Activated CD4-positive, alpha-beta T cell treated with anti-CD3 and anti-CD28 coated beads for 36 hours (primary cell): ENCODE measurements at places on chromosomes 5 and 9. TPM values are rescaled to one million over a fixed set of nuclear protein-coding genes. Genes with fewer than 3 reads are reported as not detected.

FRRS1L gene
- total RNA-seq, result not detected

BRD9 gene
- 49.7 TPM for total RNA-seq

DIRAS2 gene
- total RNA-seq, result not detected

CXCL14 gene
- total RNA-seq, result not detected

ACSL6 gene
- total RNA-seq, result 3.1 TPM

GRCh38 chr9:110912419-110913291 lies 125.6 kb downstream of the LPAR1 start:
- no peak overlapping the region for H3K27ac ChIP-seq
- no peaks in the 10 kb centered on the region for H3K4me1 ChIP-seq
- H3K27me3 ChIP-seq, result no peaks in the 10 kb centered on the region
- DNase-seq, result no peak

DNA sequence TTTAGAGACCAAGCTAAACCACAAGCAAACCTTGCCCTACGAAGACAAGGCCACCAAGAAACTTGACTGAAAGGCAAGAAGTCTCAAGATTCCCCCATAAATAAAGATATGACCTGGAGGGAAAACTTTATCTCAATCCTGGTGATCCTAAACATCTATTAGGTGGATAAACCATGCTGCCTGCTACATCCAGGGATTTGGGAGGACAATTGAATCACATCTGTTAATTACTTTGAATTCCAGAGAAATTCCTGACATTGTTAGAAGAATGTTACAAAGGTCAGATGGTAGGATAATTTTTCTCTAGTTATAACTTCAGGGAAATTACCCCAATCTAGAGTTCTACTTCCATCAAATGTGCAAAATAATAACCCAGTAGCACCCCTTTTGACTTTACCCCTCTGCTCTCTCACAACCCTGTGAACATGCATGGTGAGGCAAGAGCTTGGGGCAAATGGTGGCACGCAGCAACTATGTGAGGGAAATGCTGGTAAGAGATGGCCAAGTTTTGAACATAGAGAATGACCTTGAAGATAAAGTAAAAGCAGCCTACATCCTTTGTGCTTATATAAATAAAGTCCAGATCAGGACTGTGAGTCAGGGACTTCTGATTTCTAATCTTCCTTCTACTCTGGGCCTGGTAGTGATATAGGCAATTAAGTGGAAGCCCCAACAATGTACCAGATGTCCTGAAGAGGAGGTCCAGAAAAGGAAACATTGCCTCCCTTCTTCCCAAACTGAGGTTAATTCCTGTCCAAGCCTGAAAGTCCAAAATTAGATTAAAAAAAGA lies 57.1 kb upstream of the PTGER4 start:
- no peak overlapping the region for H3K4me3 ChIP-seq
- no peaks in the 10 kb centered on the region for H3K27me3 ChIP-seq
- no peak overlapping the region for H3K27ac ChIP-seq
- no peak for DNase-seq

DNA sequence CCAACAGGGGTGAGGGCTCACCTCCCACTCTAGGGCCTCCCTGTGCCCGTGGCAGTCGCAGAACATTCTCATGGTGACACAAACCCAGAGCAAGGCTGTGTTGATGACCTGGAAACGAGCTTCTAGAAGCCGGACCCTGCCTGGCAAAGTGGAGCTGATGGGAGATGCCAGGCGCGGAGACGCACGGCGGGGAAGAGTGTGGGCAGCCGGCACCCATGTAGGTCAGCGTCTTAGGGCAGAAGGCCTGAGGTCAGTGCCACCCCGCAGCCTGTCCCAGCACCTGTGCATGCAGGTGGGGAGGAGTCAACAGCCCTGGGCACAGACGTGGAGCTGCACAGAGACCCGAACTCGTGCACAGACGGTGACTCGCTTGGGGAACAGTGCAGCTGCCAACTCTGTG lies 5.4 kb downstream of the SLC6A18 start:
- no peak overlapping the region for H3K4me3 ChIP-seq
- peaks cover 3% of the 10 kb centered on the region for H3K27me3 ChIP-seq
- no peak overlapping the region for H3K27ac ChIP-seq
- H3K4me1 ChIP-seq, result peaks cover 5% of the 10 kb centered on the region

DNA sequence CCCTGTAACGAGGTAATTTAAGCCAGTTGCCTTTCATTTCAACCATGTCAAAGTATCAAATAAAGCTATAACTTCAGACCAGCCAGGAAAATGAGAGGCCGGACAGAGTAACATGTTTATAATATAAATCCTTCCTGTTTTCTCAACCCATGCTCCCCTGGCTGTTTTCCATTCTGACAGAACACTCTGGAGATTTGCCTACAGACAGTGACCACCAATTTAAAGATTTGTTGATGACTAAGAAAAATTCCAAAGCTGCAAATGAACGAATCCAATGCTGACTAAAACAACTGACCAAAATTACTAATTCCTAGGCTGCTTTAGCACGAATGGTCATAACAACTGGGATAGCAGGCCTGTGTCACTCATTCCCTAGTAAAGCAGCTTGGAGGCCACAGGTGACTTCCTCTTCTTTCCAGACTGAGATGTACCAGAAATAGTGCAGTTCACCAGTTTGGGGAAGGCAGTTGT lies 141.4 kb downstream of the AOPEP start:
- no peak for DNase-seq
- H3K27me3 ChIP-seq, result no peaks in the 10 kb centered on the region
- no peak overlapping the region for H3K4me3 ChIP-seq
- H3K36me3 ChIP-seq, result no peaks in the 10 kb centered on the region

- DNase-seq, result no peak
- peak overlapping the region; percentile 93 for H3K27ac ChIP-seq
- H3K27me3 ChIP-seq, result no peaks in the 10 kb centered on the region
- H3K4me1 ChIP-seq, result peaks cover 50% of the 10 kb centered on the region
These were observed 2.5 kb downstream of the GPBP1 start for GRCh38 chr5:57176350-57176857.

- no peaks in the 10 kb centered on the region for H3K36me3 ChIP-seq
- no peak overlapping the region for H3K27ac ChIP-seq
- peaks cover 8% of the 10 kb centered on the region for H3K27me3 ChIP-seq
- no peak overlapping the region for H3K4me3 ChIP-seq
These were observed 86.0 kb downstream of the TRPC7 start for GRCh38 chr5:136279314-136279713.
